Activated CD8-positive, alpha-beta memory T cell treated with anti-CD3 and anti-CD28 coated beads, Interleukin-2, amount 50 U/mL, for 4 hours (primary cell): ENCODE measurements at places on chromosomes 2 and 18.

DNA sequence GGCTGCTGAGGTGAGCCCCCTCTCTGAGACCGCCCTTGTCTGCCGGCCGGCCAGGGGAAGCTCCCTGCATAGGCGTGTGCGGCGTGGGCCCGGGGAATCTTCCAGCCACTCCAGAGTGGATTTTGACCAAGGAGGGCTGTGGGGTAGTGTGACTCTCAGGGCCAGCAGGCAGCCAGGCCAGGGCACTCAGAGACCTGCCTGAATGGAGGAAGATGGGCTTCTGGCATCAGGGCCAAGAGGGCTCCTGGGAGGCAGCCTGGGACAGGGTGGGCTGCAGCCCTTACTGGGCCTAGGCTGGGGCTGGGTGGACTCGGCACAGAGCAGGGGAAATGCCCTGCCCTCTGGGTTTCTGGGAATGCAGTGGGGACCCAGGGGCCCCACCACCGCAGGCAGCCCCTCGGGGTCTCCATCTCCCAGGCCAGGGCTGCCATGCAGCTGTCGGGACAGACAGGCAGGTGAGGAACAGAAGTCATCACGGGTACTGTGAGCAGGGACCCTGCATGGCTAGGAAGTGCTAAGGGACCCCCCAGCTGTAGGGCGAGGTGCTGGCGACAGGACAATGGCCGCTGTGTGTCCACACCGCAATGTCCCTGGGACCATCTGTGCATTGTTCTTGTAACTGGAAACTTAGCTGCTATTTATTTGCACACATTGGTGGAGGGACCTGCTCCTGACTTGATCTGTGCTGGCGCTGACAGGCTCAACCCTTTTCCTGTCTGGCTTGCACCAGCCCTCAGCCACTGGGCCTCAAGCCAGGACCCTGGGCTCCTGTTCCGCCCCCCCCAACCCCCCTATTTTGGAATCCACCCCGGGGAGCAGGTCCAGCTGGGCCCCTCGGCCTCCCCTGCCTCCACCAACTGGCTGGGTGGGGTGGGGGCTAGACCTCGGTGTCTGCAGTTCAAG is 4.1 kb downstream of the PDCD1 start:
- DNase-seq = no peak

DNA sequence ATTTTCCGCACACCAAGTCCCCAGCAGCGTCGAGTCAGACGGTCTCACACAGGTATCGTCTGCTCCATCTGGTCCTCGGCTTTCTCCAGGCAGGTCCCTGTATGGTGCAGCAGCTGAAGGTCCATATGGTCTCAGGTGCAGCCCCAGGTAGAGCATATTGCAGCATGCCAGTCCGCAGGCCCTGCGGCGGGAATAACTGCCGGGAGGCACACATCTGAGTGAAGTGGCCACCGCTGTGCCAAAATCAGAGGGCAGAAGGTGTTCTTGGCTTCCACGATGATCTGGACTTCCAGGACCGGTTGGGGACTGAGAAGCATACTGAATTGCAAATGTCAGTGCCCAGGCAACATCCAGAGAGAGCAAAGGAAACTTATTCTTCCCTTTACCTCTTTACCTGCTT is 320.3 kb downstream of the RNF144A start:
- DNase-seq = no peak

DNA sequence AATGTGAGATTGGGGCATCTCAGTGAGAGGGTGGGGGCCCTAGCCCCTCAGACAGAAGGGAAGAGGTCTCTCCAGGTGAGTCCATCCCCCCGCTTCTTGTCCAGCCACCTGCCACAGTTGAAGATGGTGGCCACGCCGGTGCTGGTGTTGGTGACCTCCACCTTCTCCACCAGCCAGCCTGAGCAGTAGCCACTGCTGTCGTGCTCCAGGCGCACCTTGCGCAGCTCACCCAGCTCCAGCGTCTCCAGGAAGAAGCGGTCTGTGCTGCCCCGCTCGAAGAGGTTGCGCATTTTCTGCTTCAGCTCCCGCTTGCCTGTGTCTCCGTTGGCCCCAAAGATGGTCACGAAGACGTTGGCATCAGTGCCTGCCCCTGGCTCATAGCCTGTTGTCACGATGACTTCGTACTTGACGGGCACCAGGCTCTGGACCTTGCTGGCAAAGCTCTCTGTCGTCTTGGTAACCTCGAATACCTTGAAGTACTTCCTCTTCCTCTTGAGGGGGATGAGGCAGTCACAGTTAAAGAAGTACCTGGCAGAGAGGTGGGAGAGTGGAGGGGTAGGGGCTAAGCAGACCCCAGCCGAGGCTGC is 179.5 kb downstream of the LOXHD1 start:
- DNase-seq = no peak

GRCh38 chr2:217954051-217954450 is 48.7 kb downstream of the TNS1 start:
- no peak for DNase-seq

DNA sequence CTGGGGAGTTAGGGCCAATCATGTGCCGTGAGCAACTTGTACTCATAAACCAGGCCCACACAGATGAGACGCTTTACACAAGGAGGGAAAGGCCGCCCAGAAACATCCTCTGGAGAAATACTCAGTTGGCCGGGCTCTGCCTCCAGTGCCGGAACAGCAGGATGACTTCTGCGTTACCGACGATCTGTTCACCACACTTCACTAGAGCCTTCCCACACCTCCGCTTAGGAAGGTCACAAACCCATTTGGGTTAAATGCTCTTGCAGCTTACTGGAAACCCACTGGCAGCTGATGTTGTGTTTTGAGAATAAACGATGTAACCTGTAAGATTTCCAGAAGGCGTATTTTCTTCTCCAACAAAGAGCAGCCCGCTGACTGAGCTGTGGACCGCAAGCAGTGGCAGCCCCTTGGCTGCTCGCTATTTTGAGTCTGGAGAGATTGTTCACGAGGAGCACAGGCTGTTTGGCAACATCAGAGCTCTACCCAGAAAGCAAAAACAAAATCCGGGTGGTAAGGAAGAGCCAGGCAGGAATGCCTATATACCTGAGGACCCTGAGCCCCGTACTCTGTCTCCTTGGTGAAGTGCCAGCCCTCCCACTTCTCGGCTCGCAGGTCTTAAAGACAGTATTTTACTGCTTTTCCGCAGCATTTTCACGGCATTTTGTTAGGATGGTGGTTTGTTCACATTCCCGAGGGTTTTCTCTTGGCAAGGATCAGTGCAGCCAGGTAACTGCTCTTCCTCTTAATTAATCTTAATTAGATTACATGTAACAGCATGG is 44.0 kb downstream of the COLEC12 start:
- no peak for DNase-seq

DNA sequence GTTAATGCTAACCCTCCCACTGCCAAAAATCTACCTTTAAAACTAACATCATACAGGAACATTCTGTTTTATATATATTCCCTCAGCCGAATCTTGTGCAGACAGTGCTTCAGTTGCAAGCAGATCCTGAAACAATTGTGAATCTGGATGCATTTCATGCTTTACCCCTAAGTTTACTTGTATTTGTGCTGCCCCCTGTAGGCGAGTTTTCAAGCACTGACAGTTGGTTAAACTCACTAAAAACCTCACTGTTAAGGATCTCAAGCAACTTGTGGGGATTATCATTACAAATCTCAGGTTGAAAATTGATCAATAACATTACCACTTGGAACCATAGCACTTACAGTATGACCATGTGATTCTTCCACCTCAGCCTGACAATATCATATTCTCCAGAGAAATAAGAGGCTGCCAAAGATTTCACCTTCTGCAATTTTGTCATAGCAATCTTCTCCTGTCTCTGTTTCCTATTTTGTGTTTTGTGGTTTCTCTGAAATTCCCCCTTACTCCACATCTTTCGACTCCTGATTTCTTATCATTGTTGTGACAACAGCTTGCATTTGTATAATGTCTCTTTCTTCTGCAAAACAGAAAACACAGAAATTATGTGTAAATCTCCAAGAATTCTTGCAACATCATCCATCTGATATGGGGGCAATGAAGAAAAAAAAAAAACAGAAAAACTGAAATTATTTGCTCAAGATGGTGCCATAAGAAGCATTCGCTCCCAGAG is 354.6 kb upstream of the SETBP1 start:
- DNase-seq = no peak

DNA sequence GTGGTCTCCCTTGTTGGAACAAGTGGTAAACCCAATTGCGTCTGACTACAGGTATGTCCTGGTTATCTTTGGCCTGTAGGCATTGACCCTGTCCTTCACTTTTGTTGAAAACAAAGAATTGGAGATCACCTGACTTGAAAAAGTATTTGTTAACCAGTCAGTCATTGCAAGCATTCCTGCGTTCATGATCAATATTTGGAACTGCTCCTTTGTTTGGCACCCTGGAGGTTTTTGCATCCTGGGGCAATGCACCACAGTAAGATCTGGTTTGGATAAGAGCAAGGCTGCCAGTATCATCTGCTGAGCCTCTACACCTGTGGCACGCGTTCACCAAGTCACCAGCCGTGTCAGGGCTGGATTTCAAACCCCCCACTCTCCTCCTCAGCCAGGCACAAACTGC is 115.7 kb downstream of the DNAH6 start:
- DNase-seq = no peak

DNA sequence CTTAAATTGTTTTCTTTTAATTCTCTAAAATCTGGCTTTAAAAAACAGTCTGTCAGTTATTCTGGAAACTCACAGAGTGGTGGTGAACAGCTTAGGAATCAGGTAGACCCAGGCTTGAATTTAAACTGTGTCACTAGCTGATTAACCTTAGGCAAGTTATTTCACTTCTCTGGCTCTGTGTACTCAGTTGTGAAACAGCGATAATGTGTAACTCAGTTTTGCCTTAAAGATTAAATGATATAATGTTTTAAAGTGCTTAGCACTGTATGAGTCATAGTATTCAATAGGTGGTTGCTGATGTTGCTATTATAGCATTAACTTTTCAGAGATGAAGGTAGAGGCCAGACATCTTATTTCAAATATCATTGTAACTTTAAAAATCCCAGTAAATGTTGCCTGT is 40.7 kb downstream of the PKP4 start:
- DNase-seq = no peak

DNA sequence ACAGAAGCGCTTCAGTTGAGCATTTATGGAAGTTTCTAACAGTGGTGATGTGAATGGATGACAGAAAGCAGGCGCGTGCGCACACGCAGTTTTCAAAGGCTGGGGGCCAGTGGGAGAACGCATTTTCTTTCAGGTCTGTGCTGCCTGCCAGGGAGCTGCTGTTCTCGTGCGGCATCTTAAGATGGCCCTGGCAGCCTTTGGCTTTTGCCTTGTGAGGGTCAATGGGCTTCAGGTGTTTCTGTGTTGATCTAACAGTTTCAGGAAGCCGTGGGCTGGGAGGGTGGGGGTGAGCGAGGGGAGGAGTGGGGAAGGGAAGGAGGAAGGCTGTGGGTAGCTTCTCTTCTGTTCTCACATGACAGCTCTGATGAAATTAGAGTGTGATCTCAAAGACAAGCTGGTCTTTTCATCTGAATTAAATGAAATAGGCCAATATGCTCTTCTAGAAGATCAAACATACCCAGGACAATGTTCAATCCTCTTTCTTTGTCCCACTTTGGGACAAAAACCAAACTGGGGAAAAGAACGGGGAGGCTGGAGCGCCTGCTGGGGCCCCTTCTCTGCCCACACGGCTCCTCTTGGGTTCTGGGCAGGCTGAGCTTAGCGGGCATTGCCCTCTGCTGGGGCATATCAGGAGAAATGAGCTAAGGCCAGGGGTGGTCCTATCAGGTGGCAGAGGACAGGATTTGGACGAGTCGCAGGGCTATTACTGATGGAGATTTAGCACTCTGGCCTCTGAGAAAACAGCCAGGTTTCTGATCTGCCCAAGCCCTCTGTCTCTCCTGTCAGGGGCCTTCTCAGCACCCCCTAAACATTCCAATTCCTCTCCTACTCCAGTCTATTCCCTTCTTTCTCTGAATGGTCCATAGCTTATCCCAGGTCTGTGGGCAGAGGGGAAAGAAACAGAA is 126.2 kb upstream of the LGALSL start:
- peak; percentile 59 for DNase-seq

DNA sequence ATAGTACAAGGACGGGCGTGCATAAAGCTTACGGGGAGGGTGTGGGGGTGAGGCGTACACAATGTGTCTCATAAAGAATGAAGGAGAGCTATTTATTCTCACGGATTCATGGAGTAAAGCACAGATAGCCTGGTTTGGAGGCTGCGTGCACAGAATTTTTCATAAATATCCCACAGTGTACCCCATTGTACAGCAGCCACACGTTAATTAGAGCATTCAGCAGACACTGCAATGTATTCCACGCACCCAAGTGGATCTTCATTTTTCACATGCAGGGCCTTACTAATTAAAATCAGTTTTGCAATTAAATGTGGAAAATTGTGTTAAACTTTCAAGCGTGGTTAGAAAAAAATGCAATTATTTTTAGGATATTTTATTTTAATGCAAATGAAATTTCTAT is 227.7 kb upstream of the PXDN start:
- no peak for DNase-seq
